Immature natural killer cell (primary cell): ENCODE measurements at places on chromosomes 2 and 18. TPM values are rescaled to one million over a fixed set of nuclear protein-coding genes. Genes with fewer than 3 reads are reported as not detected.

DNA sequence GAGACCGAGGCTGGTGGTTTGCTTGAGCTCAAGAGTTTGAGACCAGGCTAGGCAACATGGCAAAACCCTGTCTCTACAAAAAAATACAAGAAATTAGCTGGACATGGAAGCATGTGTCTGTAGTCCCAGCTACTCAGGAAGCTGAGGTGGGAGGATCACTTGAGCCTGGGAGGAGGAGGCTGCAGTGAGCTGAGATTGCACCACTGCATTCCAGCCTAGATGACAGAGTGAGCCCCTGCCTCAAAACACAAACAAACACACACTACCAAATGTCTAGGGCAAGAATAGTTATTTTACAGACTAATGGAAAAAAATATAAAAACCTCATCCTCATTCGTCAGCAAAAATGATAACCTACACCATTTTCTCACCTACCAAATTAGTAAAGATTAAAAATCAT, 15.3 kb downstream of the BUB1 start:
- DNase-seq = no peak

- no peak for DNase-seq
Observed at GRCh38 chr2:124317628-124318027, 292.5 kb downstream of the CNTNAP5 start.

DNA sequence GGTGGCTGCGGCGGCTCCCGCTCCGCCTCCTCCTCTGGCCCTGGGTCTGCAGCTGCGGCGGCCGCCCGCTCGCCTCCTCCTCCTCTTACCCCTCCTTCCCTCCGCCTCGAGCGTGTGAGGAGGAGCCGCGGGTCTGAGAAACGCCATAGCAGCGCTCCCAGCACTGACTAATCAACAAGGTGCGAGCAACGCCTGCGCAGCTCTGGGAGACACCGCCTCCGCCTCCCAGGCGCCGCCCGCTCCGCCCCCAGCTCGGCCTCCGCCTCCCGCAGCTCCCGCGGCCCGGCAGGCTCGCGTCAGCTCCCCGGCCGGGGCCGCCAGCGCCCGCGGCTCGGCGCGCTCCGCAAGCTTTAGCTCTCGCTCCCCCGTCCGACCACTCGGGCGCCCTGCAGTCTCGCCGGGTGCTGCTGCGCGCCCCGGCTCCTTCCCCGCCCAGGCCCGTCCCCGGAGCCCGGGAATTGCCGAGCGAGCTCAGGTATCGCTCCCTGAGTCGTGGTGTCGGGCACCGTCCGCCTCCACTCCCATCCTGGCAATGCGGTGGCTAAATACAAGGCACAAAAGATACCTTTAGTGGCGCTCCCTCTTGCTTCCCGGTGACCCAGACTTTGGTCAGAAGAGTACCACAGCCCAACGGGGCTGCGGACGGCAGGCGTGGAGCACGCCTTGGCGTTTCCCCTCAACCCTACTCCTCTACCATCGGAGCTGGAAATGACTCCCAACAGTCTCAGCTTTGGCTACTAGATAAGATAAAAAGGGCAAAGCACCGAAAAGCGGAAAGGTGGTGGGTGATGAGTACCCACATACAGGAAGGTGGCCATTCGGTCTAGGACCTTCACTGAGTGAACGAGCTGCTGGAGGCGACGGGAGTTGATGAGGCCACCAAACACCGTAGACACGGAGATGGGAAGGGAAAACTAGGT, at the start of gene GAREM1:
TSS of gene GAREM1 (minus strand) at position 169 of the 920 bp plus-strand sequence. CDS start 454 bp downstream, outside the sequence.
- peak; percentile 72 for DNase-seq

DNA sequence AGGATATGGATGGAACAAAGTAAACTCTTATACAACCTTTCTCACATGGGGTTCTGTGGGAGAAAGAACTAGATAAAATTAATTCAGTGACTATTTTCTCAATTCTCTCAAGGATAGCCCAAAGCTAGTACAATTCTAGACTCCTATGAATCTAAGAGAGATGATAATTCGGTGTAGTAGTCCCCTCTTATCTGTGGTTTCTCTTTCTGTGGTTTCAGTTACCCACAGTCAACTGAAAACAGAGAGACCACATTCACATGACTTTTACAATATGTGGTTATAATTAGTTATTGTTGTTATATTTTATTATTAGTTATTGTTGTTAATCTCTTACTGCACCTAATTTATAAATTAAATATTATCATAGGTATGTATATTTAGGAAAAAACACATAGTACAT, 53.5 kb upstream of the C2orf15 start:
- DNase-seq = peak; percentile 21

DNA sequence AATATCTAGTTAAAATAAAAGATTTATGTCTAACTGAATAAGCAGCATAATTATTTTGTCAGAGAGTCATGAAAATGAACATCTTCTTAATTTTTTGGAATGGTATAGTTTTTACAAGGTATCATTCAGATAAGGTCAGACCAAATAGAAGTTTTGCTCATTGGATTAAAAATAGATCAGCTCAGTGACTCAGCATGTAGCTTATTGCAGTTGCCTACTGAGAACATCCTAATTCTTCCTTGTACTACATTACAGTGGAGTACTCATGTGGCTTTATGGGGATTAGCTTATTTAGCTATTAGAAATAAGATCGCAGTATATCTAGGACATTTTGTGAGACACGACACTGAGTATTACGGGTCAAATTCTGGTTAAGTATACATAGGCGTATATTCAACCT, 38.2 kb upstream of the PPM1B start:
- DNase-seq = no peak

DNA sequence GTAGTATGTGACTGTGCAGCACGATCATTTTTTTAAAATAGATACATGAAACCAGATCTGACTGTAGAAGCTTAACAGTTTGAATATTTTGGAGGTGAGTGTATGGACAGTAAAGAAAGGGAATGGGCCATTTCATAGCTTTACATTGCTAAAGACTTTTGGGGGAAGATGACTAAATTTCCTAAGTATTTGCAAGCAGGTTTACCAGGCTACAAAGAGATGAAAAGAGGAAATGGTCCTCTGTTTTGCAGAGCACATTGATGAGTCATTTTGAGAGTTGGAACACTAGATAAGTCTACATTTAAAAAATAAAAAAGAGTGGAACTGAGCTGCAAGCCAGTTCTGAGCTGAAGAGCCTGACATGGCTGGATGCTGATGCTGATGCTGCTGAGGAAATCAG, 115.7 kb upstream of the LRATD1 start:
- no peak for DNase-seq

DNA sequence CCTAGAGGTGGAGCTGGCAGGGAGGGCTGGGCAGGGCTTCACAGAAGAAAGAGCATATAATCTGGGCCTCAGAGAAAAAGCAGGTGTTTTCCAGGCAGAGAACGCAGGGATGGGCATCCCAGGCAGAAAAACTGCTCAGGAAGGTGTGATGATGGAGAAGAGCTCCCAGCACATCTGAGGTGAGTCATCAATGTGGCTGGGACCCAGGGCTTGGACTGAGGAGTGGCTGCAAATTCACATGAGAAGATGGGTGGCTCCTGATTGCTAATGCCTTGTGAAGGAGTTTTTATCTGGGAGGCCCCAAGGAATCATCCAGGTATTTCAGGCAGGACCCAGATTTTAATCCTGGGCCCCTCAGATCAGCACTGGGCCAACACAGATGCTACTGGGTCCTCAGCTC, 10.2 kb downstream of the IL1F10 start:
- no peak for DNase-seq

- DNase-seq = no peak
Observed at GRCh38 chr2:21054011-21054410, 10.1 kb upstream of the APOB start.

- no peak for DNase-seq
Observed at GRCh38 chr2:44843086-44843485, 98.4 kb upstream of the SIX3 start.

DNA sequence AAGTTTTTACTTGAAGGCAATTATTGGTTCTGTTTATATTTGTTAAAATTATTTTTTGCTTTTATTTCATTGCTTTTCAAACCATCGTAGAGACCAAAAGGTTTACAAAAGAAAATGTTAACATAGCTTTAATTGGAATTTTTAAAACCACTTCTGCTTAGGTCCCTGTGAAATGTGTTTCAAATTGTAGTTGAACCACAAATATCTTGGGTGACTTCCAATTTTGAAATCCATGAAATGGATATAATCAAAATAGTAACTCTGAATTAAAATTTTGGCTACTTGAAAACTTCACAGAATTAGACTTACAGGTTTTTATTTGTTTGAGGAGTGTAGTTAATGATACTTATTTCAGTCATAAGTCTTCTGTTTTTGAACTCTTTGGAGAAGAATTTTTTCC, 3.1 kb upstream of the SPAG16 start:
- no peak for DNase-seq

GRCh38 chr2:55140316-55141219, 90.3 kb upstream of the RTN4 start:
- no peak for DNase-seq

DNA sequence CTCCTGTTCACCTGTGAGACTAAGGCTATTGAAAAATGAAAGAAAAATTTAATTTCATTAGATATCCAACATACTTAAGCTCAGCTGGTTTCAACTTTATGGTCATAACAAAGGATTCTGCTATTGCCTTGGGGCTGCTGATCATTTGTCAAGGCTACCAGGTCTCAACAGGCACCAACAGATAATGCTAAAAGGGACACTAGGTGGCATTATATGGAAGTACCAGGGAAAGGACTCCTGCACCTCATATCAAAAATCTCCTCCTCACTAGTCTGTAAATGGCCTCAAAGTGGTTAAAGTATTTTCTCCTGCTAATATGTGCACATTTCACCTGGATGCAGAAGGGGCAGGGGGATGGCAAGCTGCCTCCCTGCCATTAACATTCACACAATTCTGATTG, 167.9 kb upstream of the REG3A start:
- no peak for DNase-seq

GRCh38 chr2:232444409-232445148, 11.4 kb upstream of the ALPI start:
- peak; percentile 24 for DNase-seq

DNA sequence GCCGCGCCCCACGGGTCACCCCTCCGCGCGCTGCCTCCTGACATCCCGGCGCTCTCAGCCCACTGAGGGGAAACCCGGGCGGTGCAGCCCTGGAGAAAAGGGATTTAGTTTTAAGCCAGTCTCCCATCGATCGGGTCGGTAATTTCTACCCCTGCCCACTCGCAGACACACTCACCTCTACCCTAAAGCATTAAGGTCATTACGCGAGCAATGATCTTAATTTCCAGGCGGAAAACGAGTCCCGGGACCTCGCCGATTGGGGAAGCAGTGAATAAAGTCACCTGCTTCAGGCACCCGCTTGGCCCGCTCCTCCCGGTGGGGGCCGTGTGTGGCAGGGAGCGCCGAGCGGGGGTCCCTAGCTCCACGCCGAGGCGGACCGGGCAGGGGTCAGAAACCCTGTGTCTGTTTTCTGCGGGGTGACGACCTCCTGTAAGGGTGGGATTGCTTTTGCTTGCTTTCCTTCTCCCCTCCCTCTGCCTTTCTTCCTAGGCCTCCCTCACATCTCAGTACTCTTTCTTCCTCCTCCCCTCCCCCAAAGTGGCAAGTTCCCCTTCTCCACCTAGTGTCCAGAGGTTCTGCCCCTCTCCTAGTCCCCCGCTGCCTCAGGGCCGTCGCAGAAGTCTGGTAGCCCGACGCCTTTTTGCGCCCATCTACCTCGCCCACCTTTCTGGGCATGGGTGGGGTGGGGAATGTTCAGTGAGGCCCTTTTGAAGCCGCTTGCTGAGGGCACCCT, 142.6 kb downstream of the MEIS1 start:
- DNase-seq = no peak

- DNase-seq = no peak
Observed at GRCh38 chr2:235170016-235170415, 218.2 kb downstream of the SH3BP4 start.

- no peak for DNase-seq
Observed at GRCh38 chr2:181789827-181790448, 101.6 kb upstream of the ITPRID2 start.

DNA sequence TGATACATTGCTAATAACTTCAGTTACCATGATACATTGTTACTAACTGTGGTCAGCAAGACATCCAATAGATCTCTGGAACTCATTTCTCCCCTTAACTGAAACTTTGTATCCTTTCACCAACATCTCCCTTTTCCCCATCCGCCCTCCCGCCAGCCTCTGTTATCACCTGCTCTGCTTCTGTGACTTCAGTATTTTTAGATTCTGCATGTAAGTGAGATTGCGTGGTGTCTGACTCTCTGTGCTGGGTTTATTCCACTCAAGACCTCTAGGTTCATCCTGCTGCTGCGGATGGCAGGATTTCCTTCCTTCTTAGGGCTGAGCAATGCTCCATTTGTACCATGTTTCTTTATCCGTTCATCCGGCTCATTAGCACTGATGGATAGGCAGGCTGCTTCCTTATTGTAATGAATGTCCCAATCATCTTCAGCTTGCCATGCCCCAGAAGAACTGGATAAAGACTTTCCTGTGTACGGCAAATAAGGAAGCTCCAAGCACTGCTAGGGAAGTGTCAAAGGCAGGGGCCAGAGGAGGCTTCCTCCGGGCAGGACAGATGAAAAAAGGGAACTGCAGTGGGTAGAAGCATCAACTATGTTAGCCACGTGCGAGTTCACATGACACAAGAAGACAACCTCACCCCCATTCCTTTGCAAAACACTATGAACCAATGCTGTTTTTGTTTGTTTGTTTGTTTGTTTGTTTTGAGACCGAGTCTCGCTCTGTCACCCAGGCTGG, 113.4 kb downstream of the EIPR1 start:
- DNase-seq = no peak

GRCh38 chr2:9401059-9401547, 22.2 kb downstream of the ITGB1BP1 start:
- DNase-seq = no peak

DNA sequence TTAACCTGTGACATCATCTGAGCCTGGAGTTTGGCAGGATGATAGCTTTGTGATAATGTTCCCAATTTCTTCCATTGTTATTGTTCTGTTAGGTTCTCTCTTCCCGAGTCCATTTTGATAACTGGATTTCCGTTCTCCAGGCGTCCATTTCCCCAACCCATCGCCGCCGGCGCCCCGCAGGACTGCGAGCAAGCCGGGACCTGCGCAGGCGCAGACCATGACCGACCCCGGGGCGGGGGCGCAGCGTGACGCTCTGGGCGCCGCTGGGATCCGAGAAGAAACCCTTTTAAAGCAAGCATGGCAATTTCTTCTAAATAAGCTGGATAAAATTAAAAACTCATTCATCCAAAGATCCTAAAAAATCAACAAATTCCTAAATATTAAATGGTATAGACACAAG, at the start of gene SLC25A52:
TSS of gene SLC25A52 (minus strand) at position 186 of the 400 bp plus-strand sequence. CDS start 219 bp downstream, outside the sequence.
- DNase-seq = no peak

The SERPINB12 gene
- not detected for polyA plus RNA-seq

The CXCR1 gene
- 64.7 TPM for polyA plus RNA-seq

The OSBPL1A gene
- polyA plus RNA-seq = 2.1 TPM

The SIX2 gene
- polyA plus RNA-seq = not detected

The FEV gene
- not detected for polyA plus RNA-seq

The PLB1 gene
- polyA plus RNA-seq = 1.2 TPM

The TMSB10 gene
- polyA plus RNA-seq = 5,397 TPM

The SIX3 gene
- not detected for polyA plus RNA-seq

The GPR45 gene
- polyA plus RNA-seq = not detected
